ENCODE measurements at places on chromosomes 7 and 10.

- DNase-seq: no peak
Observed at GRCh38 chr10:91299999-91300575, 79.6 kb downstream of the PCGF5 start.

- DNase-seq: no peak
Observed at GRCh38 chr10:120369856-120370276, 87.2 kb upstream of the PLPP4 start.

GRCh38 chr7:137981175-137981574, 20.7 kb downstream of the CREB3L2 start:
- no peak for DNase-seq

DNA sequence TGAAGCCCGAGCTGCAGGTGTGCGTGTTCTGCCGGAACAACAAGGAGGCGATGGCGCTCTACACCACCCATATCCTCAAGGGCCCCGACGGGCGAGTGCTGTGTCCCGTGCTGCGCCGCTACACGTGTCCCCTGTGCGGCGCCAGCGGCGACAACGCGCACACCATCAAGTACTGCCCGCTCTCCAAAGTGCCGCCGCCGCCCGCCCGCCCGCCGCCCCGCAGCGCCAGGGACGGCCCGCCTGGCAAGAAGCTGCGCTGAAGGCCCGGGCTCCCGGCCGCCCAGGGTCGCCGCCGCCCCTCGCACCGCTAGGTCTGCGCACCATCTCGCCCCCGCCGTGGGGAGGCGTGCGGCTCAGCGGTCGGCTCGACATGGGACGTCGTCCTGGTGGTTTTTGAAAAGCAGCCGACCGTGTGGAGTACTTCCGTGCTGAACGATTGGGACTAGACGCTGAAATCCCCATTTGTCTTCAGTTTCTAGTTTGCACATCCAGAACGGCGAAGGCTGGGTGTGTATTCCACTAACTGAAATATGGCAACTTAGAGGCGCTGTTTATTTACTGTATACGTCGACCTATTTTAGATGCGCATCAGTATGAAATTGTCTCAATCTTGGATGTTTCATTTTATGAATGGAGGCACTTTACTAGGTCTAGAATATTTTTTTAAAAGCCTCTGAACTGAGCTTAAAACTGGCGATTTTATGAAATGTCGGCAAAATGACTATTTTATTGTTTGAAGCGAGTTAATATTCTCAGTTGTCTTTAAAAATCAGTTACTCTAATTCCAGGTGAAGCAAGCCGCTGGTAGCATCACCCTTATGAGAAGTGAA, 1.1 kb downstream of the NANOS1 start:
- no peak for DNase-seq

- DNase-seq: no peak
Observed at GRCh38 chr7:122485856-122486255, 181.3 kb upstream of the FEZF1 start.

- DNase-seq: no peak
Observed at GRCh38 chr7:138607216-138608126, 93.7 kb downstream of the SVOPL start.

DNA sequence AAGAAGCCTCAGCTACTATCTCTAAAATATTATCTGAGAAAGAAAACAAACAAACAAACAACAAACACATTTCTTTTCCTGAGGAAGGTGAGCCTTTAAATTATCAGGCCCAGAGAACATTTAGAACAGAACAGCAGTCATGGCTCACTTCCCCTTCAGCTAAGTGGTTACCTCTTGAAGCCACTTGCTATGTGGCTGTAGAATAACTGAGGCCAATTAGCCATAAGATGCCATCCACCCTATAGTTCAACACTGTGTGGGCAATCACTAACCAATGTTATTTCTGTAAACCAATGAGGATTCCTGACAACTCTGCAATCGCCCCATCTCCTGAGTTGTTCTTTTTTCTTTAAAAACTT, 3.7 kb upstream of the UPP1 start:
- DNase-seq: no peak

- no peak for DNase-seq
Observed at GRCh38 chr10:104447906-104448305, 94.3 kb downstream of the CFAP58 start.

Data from forelimb muscle (tissue), 1 donor.